ENCODE measurements at places on chromosomes 6 and 20. TPM values are rescaled to one million over a fixed set of nuclear protein-coding genes. Genes with fewer than 3 reads are reported as not detected.

KIF6 gene
- total RNA-seq: not detected

MMS22L gene
- total RNA-seq: 11.2 TPM

LRRN4 gene
- total RNA-seq: not detected

CRIP3 gene
- 1.3 TPM for total RNA-seq

SLC22A1 gene
- total RNA-seq: 1.1 TPM

TSBP1 gene
- not detected for total RNA-seq

PSMG4 gene
- 25.4 TPM for total RNA-seq

RFX6 gene
- total RNA-seq: not detected

FAM217A gene
- not detected for total RNA-seq

STMND1 gene
- total RNA-seq: not detected

THEMIS gene
- total RNA-seq: 61.3 TPM

IPCEF1 gene
- 57.6 TPM for total RNA-seq

ANKRD6 gene
- 4.2 TPM for total RNA-seq

ZNF391 gene
- total RNA-seq: 2.9 TPM

Measured in T-cell (primary cell).